ENCODE measurements at places on chromosomes 11 and 22.
A peak's percentile ranks its signal among the peaks of the same experiment; 100 is the strongest.

GRCh38 chr22:45877651-45878050 lies 99.3 kb downstream of the WNT7B start:
- peak; percentile 33 for DNase-seq

GRCh38 chr11:2077061-2077802 lies 62.0 kb downstream of the IGF2 start:
- no peak for DNase-seq

DNA sequence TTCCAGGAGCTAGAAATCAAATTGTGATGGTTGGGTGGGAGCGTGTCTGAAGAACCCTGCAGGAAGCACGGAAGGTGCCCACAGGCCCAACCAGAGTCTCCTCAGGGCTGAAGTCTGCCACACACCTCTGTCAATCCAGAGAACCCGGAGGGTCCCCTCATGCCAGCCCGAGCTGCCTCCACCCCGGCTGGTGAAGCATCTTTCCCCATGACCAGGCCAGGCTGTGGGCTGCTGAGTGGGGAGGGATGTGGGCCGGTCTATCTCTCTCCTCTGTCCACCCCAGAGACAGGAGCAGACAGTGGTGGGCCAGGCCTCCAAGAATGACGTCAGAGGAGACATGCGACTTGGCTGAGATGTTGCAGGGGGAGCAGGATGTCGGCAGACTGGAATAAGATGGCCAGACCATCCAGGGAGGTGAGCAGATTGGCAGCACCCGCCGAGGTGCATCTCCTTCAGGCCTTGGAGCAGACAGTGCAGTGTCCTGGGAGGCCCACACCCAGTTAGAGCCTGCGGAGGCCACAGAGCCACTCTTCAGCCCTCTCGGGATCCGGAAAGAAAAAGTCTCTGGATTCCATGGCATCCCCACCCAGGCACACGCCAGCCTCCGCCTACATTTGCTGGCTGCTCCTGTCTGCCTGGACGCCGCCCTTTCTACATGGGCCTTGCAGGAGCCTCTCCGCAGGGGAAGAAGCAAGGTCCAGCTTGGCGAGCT lies 1524.9 kb downstream of the BRD1 start:
- DNase-seq = no peak

DNA sequence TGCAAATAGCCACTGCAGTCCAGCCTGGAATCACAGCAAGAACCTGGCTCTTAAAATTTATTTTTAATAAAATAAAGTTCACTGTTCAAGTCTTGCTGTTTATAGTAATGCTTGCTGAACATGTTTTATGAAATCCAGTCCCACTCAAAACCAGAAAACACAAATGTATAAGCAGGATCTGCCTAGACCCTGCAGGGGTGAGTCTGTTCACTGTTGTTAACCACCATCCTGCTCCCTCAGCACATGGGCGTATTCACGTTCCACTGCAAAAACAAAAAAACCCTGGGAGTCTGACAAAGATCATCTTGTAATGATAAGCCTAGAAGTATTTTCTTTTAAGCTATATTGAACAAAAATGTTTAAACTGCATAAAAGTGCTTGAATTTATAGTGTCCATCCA lies 45.0 kb upstream of the CTTN start:
- DNase-seq = no peak

DNA sequence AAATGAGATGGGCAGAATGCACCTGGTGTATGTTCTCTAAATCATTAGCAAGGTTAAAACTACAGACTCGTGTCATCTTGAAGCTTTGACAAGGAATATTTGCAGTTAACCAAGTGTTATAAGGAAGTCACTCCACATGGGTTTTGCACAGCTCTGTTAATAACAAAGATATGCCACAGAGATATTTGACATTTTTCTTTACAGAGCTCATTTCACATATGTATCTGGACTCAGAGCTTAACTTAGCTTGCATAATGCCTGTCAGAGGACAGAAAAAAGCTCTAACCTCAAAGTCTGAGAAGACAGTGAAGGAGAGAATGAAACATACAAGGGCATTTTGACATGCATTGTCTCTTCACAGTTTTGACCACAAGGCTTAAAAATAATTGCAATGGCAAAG lies 105.5 kb downstream of the C11orf87 start:
- DNase-seq = no peak

DNA sequence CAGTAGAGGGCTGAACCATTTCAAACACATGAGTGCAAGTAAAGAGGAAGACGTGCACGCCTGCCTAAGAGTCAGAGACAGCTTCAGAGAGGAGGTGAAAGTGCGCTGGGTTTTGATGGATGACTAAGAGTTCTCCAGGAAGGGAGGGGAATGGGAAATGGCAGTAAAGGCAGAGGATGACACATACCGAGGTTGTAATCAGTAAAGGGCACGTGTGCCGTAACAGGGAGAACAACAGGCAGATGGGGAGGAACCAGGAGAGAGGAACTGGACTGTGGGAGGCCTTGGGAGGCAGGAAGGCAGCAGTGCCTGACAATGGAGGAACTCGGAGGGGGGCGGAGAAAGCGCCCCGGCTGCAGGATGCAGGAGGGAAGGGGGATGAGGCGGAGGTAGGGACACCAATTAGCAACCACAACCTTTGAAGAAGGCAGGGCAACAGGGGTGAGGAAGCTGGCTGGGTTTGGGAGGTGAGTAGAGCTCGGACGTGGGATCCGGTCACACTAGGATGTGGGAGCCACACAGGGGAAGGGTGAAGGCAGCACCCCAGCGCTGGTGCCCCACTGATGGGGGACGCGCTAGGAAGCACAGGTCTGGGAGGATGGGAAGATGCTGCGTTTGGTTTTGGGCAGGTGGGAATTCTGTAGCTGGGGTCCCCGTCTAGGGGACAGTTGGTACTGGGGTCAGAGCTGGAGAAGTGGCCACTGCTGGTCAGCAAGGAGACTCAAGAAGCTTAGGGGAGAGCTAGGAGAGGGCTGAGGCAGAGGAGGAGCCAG lies 67.4 kb downstream of the SCUBE1 start:
- no peak for DNase-seq

GRCh38 chr11:63629426-63629825 lies 15.2 kb upstream of the PLAAT3 start:
- no peak for DNase-seq

- no peak for DNase-seq
These were observed 4.4 kb downstream of the HINFP start for GRCh38 chr11:119125821-119126220.

- DNase-seq = no peak
These were observed 12.1 kb downstream of the CPSF7 start for GRCh38 chr11:61417670-61418069.

GRCh38 chr22:48456449-48456848 lies 1371.2 kb downstream of the BRD1 start:
- no peak for DNase-seq

GRCh38 chr22:49564054-49564453 lies 263.6 kb downstream of the BRD1 start:
- peak; percentile 32 for DNase-seq

GRCh38 chr22:38758276-38758945 lies 2.6 kb upstream of the SUN2 start:
- DNase-seq = no peak

GRCh38 chr11:12290477-12290922 lies 86.9 kb upstream of the PARVA start:
- DNase-seq = no peak

DNA sequence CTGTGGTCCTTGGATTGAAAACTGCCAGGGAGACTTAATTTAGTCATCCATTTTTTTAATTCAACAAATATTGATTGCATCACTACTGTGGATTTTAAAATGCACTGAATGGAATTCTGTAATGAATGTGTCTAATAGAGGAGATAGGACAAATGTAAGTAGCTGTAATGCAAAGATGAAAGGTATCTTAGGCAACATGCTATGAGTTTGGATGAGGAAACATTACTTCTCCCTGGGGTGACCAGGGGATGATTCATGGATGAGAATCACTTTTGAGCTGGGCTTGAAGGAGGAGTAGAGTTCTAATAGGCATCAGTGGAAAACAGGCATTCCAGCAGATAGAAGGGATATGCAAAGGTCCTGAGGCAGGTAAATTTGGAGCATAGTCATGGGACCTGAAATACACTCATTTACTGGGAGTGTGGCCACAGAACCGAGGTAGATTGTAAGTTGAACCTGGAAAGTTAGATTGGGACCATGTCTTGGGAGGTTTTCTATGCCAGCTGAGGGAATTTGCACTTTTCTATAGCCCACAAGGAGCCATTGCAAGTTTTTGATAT lies 43.4 kb downstream of the PKNOX2 start:
- no peak for DNase-seq

- DNase-seq = no peak
These were observed 1.6 kb downstream of the NFAM1 start for GRCh38 chr22:42430528-42431125.

GRCh38 chr22:43142880-43143562 lies at the start of gene MCAT:
Gene MCAT (minus strand): TSS chr22:43143398. CDS start chr22:43143348, 50 bp downstream.
- DNase-seq = peak; percentile 90

- peak; percentile 31 for DNase-seq
These were observed 16.3 kb upstream of the TMEM191C start for GRCh38 chr22:21450858-21451353.

DNA sequence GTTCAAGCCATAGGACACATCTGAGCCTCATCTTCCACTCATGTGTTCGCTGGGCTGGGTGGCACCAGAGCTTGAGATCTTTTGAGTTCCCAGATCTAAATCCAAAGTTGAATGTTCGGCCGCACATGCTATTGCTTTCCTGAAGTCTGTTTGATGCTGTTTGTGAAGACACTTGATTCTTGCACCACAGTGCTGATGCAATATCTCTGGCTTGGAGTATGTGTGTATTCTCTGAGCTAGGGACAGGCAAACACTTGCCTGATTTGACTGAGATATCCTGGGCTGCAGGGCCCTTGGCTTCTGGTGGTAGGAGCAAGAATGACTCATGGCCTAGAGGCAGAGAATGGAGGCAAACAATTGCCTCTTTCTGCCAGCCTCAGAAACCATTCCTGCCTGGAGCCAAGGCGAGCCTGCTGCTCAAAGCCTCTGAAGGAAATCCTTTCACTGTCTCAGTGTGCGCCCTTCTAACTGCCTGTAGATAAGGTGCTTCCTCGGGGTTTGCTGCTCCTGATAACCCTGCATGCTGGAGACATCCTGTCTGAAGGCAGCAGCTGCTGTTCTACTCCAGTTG lies 73.0 kb downstream of the CYB5R2 start:
- peak; percentile 83 for DNase-seq

DNA sequence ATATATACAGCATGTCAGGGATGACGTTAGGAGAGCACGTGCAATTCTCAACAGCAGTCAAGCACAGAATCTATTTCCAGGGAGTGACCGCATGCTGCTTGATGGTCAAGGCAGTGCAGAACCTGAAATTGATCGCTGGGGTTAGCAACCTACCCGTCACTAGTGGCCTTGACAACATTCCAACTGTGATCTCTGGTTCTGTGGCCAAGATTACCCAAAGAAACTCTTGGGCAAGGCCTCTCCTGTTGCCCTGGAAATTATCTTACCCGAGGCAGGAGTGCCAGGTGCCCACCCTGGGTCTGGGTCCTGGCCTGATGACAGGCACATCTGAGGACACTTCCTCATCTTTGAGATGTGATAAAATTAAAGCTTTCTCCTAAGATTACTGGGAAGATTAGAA lies 2.2 kb downstream of the TM7SF2 start:
- peak; percentile 79 for DNase-seq

DNA sequence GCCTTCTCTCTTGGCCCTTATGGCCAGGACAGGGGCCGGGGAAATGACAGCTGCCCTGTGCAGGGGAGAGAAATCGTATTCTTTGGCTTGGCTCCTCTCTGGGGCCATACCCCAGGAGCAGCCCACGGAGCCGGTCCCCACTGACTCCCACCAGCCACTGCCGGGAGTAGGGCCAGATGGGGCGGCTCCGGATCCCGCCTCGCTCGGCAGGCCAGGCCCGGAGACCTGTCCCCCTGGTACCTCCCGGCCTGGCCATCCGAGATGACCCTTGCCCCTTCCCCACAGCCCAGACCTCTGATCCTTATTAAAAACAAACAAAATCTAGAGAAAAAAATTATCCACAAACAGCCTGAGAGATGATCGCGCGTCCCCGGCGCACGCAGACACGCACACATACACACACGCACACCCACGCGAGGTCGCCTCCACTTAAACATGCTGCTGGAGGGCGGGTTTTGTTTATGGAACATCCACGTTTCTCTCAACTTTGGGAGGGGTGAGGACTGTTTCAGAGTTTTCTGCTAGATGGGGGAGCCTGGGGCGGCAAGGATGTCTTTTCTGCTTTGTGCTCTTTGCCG lies 59.1 kb downstream of the IGLL1 start:
- DNase-seq = no peak

DNA sequence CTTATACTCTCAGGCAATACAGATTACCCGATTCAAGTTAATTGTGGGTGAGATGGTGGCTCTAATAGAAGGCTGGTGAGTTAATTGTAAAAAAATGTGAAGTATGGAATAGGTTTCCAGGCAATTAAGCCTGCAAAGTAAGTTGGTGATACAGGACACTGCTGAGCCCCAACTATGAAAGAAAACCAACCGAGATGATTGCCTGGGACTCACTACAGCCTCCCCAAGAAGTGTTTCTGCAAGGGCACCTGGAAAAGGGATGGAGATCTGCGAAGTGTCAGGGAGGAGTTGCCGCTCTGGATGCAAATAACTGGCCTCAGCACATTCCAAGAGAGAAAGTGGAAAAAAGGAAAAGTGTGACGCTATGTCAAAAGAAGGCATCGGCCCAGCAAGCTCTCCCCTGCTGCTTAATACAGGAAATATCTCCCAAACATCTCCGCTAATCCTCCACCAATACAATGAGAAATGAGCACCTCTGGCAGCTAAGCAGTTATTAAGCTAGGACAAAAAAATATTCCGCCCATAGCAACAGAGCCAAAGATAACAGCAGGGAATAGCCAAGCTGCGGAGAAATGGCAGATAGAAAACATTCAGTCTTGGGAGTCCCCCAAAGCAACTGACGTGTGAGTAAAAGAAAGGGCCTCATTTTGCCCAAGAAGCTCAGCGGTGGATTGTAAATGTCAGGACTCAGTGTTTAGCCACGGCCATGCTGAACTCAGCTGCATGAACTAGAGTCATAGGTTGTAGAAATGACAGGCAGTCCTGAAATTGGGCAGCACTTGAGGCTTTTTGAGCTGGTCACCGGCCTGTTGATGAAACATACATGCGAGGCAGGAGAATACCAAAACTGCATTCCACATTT lies 133.7 kb downstream of the SNX19 start:
- no peak for DNase-seq

GRCh38 chr11:96088914-96089313 lies 165.0 kb upstream of the MTMR2 start:
- no peak for DNase-seq

- DNase-seq = peak; percentile 85
These were observed 11.1 kb downstream of the NAV2 start for GRCh38 chr11:19723572-19724342.

DNA sequence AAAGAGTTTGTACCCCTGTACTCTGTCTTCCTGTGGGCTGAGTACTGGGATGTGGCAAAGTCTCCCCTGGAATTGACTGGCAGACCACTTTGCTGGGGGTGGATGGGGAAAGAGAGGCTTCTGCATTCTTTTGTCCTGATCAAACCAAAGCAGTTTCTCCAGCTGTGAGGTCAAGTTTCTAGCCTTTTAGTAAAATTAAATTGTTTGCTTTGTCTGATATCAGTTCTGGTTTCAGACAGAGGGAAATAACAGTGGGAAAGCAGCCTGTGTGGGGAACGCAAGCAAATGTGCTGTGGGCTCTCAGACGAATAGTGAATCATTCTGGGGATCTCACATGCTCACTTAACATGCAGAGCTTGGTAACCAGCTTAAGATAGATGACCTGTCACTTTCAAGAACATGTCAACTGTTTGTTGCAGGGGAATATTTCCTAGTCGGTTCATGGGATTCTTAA lies 151.6 kb downstream of the FAT3 start:
- DNase-seq = no peak
